ENCODE measurements at places on chromosomes 7 and 10.

GRCh38 chr7:39827571-39827970 is 122.5 kb upstream of the CDK13 start:
- H3K4me3 ChIP-seq, result no peak overlapping the region
- H3K27me3 ChIP-seq, result peaks cover 51% of the 10 kb centered on the region
- no peaks in the 10 kb centered on the region for H3K4me1 ChIP-seq
- no peaks in the 10 kb centered on the region for H3K36me3 ChIP-seq
- DNase-seq, result no peak

DNA sequence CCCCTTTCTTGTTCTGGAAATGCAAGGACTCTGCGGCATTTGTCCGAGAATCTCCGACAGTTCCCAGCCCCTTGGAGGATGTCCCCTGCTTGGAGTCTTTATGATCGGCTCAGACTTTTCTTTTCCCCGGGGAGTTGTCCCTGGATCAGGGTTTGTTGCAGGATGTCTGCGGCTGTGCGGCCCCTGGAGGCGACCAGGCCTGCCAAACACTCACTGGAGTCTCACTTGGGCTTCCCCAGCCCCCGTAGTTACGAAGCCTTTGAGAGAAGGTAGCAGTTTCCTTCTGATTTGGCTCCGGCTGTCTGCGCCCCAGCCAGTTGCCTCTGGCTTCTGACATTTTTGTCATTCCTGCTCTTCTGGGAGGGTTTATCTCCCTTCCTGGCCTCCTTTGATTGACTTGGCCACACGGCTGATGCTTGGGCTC is 16.1 kb downstream of the COL26A1 start:
- peaks cover 5% of the 10 kb centered on the region for H3K27me3 ChIP-seq
- no peak overlapping the region for H3K27ac ChIP-seq
- no peak overlapping the region for H3K4me3 ChIP-seq
- no peaks in the 10 kb centered on the region for H3K4me1 ChIP-seq
- no peaks in the 10 kb centered on the region for H3K36me3 ChIP-seq
- DNase-seq, result no peak

GRCh38 chr7:85074-85882 is 107.1 kb upstream of the FAM20C start:
- H3K36me3 ChIP-seq, result no peaks in the 10 kb centered on the region
- peaks cover 27% of the 10 kb centered on the region for H3K4me1 ChIP-seq
- no peak overlapping the region for H3K27ac ChIP-seq
- H3K27me3 ChIP-seq, result peaks cover 27% of the 10 kb centered on the region

- peak overlapping the region; percentile 31 for H3K27ac ChIP-seq
- H3K27me3 ChIP-seq, result peaks cover 24% of the 10 kb centered on the region
- H3K36me3 ChIP-seq, result no peaks in the 10 kb centered on the region
- DNase-seq, result peak; percentile 92
These were observed 3.6 kb downstream of the DUSP5 start for GRCh38 chr10:110501142-110501937.

DNA sequence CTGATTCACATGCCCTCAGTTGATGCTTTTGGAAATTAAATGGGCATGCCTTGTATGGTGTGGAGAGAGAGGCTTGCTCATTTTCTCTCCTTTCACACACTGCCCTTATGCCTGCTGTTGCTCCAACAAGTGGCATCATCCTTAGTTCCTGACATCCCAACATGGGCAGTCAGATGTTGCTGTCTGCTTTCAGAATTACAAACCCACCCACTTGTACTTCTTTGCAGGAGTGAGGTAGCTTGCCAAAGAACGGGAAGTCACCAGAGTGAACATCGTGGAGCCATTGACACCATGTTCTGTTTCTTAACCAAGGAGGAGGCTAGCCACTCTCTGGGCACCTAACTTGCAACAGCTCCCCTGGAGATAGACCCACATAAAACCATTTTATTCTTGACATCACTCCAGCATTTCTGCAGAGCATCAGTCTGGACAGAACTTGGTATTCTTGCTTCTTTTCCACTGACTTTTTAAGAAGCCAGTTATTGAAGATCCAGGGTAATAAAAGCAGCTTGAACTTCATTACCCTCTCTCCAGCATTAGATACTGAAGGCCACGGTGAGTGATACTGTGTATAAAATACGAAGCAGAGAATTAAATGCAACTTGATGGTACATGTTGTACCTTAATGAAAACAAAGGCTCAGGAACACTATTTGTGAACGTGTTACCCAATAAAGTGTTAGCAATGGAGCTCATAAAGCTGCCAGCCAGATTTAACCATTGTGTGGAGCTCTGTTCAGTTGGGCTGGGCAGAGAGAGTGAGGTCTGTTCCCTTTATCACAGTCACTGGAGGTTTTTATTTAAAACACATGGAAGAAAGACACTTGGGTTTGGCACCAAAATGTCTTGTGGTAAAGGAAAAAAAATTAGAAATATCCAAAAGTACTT is 195.8 kb upstream of the HABP2 start:
- DNase-seq, result no peak
- H3K4me1 ChIP-seq, result no peaks in the 10 kb centered on the region
- H3K36me3 ChIP-seq, result no peaks in the 10 kb centered on the region
- H3K27me3 ChIP-seq, result no peaks in the 10 kb centered on the region

DNA sequence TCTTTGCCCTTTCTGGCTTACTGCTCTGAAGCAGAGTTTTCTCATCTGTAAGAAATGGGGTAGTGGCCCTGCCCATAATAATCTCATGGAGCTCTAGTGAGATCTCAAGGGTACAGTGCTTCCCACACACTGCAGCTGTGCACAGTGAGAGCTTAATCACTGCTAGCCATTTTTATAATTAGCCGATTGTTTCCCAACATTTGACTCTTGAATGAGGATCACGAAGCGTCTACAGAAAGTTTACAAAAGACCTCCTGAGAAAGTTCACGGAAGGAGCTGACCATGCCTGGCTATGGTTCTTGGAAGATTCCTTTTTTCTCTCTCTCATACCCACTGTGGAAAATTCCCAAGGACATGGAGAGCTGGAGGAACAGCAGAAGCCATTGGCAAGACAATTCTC is 70.4 kb downstream of the FAM171A1 start:
- H3K4me1 ChIP-seq, result no peaks in the 10 kb centered on the region
- H3K27me3 ChIP-seq, result no peaks in the 10 kb centered on the region
- no peak for DNase-seq

- peak overlapping the region; percentile 37 for H3K27ac ChIP-seq
- DNase-seq, result no peak
- no peak overlapping the region for H3K4me3 ChIP-seq
These were observed 14.4 kb downstream of the NAMPT start for GRCh38 chr7:106270122-106270977.

GRCh38 chr10:48550071-48550691 is 54.7 kb downstream of the ARHGAP22 start:
- H3K27ac ChIP-seq, result no peak overlapping the region
- H3K4me1 ChIP-seq, result no peaks in the 10 kb centered on the region
- no peaks in the 10 kb centered on the region for H3K27me3 ChIP-seq
- H3K4me3 ChIP-seq, result no peak overlapping the region
- H3K36me3 ChIP-seq, result no peaks in the 10 kb centered on the region

- H3K4me3 ChIP-seq, result no peak overlapping the region
- no peak for DNase-seq
- H3K27ac ChIP-seq, result no peak overlapping the region
- no peaks in the 10 kb centered on the region for H3K27me3 ChIP-seq
These were observed 13.4 kb downstream of the STEAP1B start for GRCh38 chr7:22486597-22486996.

DNA sequence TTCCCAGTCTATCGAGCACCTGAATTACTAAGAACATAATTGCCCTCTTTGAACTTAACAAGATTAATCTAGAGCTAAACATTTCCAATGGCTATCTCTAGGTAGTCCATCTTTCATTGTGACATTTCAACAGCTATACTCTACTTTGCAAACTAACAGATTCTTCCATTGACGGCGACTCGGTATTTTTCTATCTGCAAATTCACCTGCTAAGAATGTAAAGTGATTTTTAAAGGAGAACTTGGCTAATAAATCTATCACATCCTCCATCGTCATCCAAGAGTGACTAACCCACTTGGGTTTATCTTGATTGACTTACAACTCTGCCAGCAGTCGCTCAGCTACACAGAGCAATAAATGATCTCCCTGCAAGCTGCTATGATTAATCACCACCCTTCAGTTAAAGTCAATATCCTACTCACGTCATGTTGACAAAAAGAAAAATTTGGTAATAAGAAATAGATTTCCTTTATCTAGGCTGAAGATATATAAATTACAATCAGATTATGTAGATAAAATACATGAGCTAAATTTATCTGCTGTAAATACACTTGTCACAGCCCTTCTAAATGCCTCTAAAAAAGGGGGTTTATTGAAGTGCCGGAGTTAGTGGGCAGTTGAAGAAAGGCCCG is 99.5 kb downstream of the SFMBT2 start:
- no peaks in the 10 kb centered on the region for H3K4me1 ChIP-seq
- peaks cover 3% of the 10 kb centered on the region for H3K36me3 ChIP-seq
- H3K4me3 ChIP-seq, result no peak overlapping the region
- no peak for DNase-seq
- H3K27ac ChIP-seq, result no peak overlapping the region
